ENCODE measurements at places on chromosomes 12 and 14.

DNA sequence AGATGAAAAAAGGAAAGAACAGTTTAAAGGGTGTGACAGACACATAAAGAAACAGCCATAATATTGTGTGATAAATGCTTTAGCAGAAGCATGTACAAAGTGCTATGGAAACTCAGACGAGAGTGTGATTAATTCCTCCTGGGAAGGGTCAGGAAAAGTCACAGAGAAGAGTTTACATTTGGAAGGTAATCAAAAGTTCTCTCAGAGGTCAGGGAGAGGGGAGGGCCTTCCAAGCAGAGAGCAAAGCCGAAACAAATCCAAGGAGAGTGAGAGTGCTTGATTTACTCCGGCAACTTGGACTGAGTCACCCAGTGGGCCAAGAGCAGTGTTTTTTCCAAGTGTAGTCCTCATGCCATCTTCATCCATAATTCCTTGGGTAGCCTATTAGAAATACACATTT is 108.3 kb downstream of the IGF1 start:
- no peak for DNase-seq

GRCh38 chr14:96405677-96406076 is 13.7 kb downstream of the AK7 start:
- DNase-seq, result no peak

- DNase-seq, result no peak
Measured at GRCh38 chr12:98504368-98504617, 11.1 kb upstream of the TMPO start.

DNA sequence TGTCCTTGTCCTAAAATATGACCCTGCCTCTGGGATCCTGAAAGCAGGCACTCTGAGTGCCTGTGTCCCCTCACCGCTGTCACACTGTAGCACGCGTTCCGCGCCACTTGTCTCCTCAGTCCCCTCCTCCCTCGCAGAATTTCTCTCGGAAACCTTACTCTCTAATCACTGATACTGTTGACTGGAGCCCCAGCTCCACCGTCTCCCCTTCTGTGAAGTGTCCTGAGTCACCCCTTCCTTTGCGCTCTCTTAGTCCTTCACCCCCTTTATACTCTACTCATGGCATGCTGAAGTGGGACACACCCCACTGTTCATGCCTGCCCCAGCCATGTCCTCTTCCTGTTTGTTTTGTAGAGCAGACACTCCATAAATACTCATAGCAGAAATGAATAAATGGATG is 104.7 kb downstream of the ZNF664 start:
- no peak for DNase-seq

DNA sequence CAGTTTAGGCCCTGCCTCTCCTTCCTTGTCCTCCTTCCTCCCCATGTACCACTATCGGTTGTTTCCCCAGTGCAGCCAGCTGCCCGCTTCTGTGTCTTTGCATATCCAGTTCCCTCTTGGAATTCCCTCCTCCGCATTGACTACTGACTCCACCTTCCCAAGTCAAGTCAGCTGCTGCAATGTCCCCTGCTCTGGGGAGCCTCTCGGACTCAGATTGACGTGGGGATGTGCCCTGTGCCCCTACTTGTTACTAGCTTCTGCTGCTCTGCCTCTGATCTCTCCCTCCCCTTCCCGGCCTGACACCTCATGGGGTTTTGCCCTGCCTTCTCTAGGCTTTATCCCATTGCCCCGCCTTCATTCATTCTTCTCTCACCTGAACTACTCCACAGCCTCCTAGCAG is 2.1 kb upstream of the CD9 start:
- DNase-seq, result no peak

DNA sequence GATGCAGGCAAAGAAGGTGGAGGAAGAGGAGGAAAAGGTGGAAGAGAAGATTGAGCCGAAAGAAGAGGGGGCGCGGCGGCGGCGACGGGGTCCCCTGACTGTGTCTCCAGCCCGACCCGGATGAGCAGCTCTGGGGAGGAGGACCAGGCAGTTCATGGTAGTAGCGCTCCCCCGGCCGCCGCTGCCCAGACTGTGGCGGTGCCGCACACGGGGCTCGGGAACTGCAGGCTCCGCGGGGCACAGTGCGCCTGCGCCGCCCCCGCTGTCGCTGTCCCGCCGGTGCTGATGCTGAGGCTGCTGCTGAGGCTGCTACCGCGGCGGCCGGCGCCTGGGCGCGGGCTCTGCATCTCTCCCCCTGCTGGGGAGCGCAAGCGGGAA is at the start of gene KCNH5:
KCNH5 (minus strand) TSS at position 225 of the 378 bp plus-strand sequence. CDS start 272 bp downstream, outside the sequence.
- DNase-seq, result peak; percentile 35

GRCh38 chr12:67220065-67220464 is 49.1 kb upstream of the CAND1 start:
- DNase-seq, result no peak

DNA sequence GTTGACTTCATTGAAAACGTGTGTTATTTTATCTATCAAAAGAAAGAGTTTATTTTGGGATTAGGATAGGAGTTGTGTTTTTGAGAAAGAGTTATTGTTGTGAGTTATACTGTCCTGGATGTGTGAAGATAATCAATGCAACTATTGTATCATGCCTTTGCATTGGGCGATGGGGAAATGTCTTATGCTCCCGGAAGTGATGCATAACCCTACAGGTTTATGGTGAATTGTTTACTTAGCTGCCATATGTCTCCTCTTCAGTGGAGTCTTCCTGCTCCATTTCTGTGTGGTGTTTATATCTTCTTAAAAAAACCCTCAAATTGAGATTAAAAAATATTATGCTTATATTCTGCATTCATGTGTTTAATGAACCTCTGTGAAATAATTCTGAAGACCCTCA is 6.5 kb downstream of the PDE3A start:
- DNase-seq, result no peak

DNA sequence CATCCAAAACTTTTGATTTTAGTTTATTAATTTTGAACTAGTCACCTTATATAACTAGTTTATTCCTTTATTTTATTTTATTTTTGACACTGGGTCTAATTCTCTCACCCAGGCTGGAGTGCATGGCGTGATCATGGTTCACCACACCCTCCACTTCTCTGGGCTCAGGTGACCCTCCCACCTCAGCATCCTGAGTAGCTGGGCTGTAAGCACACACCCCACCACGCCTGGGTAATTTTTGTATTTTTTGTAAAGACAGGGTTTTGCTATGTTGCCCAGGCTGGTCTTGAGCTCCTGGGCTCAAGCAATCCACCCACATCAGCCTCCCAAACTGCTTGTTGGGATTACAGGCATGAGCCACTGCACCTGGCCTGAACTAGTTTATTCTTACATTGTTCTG is 17.3 kb downstream of the PCNX1 start:
- DNase-seq, result no peak

GRCh38 chr12:17478908-17479673 is 610.9 kb downstream of the RERGL start:
- no peak for DNase-seq

GRCh38 chr14:36356862-36357261 is 36.4 kb upstream of the MBIP start:
- no peak for DNase-seq

DNA sequence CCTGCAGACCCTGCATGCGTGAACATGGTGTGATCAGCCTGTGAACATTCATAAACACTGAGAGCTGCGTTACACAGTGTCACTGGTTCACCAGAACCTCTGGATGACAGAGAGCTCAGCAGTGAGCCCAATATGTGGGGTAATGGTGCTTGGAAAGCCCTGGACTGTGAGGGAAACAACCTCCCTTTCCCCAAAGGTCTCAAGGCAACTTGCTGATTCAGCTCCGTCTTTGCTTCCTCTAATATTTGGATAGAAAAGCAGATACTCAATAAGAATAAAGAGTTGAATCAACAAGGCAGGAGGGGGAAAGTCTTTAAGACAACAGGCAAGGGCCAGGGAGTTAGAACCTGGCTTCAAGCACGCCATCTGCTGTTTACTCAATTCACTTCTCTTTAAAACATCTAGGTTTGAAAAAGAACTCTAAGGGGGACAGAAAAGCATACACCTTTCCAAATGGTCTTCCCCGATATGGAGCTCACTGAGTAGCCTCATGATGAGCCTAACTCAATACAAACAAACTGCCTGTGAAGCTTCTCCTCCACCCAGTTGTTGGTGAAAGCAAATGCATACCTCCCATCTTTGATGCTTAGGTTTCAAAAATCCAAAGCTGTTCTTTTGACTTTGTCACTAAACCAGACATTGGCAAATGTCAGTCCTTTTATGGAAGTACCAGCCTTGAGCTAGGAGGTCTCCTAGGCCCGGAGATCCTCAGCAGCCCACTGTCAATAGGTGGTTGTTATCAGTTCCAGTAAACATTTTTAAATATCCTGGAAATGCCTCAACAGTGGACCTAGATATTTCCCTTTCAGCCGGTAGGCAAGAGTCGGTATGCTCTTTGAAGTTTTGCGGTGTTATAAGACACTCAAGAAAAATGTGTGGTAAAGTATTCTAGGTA is 76.1 kb downstream of the SAMD4A start:
- no peak for DNase-seq

DNA sequence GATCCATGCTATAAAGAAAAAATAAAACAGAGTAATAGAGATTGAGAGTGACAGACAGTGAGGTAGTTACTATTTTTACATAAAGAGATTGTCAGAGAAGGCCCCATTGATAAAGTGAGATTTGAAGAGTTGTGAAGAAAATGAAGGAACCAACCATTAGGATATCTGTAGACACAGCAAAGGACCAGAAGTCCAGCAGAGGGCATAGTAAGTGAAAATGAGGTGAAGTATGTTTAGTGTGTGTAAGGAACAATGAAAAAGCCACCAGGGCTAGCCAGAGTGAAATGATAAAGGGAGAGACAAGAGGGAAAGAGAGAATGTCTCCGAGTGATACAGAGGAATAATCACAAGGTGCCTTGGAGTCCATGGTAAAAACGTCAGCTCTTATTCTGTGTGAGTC is 411.0 kb downstream of the NELL2 start:
- DNase-seq, result no peak

- DNase-seq, result no peak
Measured at GRCh38 chr12:82874945-82875344, 188.2 kb downstream of the TMTC2 start.

- DNase-seq, result no peak
Measured at GRCh38 chr12:65014504-65015271, 106.4 kb downstream of the WIF1 start.

DNA sequence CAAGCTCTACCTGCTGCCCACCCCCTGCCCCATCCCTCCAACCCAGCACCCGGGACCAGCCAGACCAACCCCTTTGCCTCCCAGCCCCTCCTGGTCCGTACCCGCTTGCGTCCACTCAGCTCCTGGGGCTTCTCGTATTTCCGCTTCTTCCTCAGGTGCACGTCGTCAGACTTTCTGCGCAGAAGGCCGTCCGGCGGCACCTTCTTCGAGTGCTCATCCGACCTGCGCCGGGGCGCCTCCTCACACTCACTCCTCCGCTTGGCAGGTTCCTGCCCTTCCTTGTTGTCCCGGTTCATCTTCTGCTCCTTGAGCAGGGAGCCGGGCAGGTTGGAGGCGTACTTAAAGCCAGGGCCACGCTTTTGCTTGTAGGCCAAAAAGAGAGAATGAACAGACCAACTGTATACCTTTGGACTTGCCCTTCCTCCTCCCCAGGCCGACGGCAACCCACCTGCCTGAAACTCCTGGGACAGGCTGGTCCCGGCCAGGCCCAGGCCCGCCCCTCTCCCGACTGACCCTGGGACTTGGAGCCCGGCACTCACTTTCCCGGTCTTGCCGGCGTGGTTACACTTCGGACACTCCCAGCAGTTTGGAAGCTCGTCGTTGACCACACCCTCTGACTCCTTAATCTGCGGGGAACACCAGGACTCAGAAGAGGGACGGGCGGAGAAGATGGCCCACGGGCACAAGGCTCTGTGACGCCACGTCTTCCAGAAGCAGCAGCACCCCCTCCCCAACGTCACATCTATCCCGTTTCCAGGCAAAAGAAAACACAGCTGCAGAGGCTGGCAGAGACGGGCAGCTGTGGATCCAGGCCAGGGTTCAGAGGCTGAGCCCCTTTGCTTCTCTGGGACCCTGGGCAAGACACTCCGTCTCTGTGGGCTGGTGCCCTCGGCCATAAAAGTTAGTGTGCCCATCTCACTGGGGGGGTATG is 44.3 kb downstream of the RNF34 start:
- no peak for DNase-seq

GRCh38 chr14:54532111-54533012 is 22.7 kb downstream of the CGRRF1 start:
- DNase-seq, result no peak

DNA sequence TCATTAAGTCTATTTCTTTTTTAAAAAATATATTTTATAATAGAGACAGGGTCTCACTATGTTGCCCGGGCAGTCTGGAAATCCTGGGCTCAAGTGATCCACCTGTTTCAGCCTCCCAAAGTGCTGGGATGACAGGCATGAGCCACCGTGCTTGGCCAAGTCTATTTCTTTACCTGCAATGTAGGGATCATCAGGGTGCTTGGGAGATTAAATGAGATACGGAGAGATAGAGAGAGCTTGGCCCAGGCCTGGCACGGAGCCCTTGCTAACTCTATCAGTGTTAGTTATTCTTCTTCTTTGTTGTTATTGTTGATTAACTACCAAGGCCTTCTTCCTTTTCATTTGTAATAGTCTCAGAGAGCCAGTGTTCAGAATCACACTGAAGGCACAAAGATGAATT is 3.1 kb downstream of the CABP1 start:
- no peak for DNase-seq

Data from NCI-H1417 treated with DMSO at 0.1 percent for 48 hours (cell line).